ENCODE measurements at places on chromosomes 16 and 17.
A peak's percentile ranks its signal among the peaks of the same experiment; 100 is the strongest.

- no peak for DNase-seq
Observed at GRCh38 chr16:70759666-70760065, 41.3 kb downstream of the VAC14 start.

GRCh38 chr17:9512323-9513168 is 63.1 kb downstream of the STX8 start:
- DNase-seq = peak; percentile 28

DNA sequence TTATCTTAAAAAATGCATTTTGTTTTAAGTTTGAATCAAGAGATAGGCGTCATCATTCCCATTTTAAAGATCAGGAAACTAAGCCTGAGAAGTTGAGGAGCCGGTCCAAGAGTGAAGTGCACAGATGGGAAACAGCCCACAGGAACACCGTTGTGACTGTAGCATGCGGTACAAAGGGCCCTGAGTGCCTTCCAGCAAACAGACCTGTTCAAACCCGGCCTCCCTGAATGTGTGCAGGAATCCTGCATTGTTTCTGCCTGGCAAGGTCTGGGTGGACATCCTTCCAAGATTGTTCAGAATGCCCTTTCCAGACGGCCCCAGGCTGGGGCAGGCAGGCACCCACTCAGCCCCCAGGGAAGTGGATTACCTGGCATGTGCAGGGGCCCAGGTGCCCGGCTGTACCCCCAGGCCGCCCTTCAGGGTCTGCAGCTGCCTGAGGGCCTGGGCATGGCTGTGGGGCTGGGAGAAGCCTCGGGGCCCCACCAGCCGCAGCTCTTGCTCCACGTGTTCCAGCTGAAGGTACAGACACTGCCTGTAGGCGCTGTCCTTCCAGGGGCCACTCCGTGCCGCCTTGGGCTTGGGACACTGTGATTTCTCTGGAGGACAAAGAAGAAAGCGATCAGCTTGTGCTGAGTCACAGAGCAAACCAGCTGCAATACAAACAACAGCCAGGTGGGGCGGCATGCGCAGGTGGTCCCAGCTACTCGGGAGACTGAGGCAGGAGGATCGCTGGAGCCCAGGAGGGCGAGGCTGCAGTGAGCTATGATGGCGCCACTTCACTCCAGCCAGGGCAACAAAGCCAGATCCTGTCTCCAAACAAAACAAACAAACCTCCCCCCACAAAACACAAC is 45.0 kb upstream of the GCSH start:
- DNase-seq = no peak

- no peak for DNase-seq
Observed at GRCh38 chr17:9346296-9346926, 229.2 kb downstream of the STX8 start.

DNA sequence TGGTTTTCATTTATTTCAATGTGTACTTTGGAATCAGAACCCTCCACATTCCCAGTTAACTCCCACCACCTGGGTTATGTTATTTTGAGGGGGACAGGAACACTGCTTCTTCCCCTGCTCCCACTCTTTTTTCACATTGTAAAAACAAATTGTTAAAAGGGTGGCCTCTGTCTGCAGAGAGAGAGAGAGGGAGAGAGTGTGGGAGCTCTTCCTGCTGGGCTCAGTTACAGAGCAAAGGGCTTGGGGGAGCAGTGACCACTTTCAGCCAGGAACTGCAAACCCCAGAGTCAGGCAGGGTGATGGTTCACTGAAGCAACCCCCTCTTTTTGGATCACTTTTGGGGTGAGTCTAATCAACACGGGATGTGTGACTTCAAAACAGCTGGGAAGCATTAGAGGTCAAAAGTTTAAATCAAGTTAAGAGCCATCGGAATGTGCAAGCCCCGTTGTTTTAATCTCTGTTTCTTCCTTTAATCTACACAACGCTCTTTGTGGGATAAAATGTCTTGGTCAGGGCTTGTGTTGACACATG is 577.0 kb upstream of the CDH11 start:
- no peak for DNase-seq

GRCh38 chr16:1426734-1427471 is 4.0 kb upstream of the PERCC1 start:
- no peak for DNase-seq

- DNase-seq = no peak
Observed at GRCh38 chr17:72359811-72360210, 239.0 kb downstream of the SOX9 start.

GRCh38 chr17:73872816-73873215 is 228.6 kb upstream of the SDK2 start:
- DNase-seq = no peak

DNA sequence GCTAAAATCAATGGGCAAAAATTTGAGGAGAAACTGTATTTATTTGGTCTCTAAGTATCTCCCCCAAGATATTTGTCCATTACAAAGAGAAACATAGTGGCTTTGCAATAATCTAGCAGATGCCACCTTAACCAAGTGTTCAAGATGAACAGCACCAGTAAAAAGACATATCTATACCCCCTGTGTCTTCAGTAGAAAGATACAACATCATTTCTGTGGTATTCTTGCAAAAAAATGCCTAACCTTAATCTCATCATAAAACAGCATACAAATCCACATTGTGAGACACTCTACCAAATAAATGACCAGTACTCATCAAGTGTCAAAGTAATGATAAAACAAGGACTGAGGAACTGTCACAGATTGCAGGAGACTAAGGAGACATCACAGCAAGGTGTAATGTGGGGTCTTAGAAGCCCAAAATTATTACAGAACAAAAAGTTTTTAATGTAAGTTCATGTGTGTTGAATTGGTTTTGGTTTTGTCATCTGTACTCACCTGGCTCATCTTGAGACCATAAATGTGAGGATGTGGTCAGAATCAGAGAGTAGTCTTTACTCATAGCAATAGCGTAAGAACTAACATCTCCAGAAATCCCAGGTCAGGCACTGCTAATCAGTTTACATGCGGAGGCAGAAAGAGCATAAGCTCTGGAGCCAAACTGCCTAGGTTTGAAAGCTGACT is 77.2 kb downstream of the AATF start:
- no peak for DNase-seq

- no peak for DNase-seq
Observed at GRCh38 chr16:85363881-85364280, 249.2 kb upstream of the GSE1 start.

DNA sequence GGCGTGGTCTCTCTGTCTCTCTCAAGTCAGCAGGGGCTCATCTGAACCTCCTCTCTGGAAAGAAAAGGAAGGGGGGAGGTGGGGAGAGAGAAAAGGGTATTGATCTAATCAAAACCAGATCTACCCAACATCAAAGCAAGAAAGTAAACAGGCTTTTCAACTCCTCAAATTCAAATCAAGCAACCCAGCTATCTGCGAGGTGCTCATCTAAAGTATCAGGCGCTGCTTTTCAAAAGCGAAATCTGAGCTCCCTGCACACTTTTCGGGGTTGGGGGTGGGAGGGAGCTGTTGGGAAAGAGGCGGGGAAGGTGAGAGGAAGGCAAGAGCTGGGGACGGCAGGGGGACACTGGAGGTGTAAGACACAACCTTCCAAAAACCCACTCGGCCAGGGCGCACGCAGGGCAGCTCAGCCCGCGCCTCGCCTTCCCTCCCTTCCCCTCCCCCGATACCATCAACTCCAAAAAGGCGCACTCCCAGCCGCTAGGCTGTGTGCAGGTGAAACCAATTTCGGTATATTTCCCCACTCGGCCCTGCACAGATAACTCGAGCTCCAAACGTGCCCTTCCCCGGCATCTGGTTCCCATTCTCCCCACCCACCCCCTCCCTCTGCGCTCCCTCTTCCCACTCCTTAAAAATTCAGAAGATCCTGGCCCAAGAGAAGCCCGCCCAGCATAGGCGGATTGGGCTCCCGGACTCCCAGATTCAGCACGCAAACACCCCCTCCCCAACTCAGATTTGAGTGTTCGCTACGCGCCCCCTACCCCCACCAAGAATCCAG is 2.6 kb downstream of the AXIN2 start:
- DNase-seq = no peak

DNA sequence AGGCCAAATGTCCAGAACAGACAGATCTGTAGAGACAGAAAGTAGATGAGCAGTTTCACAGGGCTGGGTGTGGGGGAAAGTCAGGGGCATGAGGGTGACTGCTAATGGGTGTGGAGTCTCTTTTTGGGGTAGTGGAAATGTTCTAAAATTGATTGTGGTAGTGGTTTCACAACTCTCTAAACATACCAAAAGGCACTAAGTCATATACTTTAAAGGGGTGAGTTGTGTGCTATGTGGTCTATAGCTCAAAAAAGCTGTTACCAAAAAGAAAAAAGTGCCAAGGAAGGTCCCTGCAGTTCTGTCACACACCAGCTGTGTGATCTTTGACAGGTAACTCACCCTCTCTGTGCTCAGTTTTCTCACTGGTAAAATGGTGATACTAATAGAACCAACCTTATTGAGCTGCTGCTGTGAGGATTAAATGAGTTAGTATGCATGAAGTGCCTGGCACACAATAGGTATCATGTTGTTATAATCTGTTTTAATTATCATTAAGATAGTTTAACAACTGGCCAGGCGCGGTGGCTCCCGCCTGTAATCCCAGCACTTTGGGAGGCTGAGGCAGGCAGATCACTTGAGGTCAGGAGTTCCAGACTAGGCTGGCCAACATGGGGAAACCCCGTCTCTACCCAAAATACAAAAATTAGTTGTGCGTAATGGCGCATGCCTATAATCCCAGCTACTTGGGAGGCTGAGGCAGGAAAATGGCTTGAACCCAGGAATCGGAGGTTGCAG is 10.3 kb downstream of the ITGAX start:
- DNase-seq = no peak

- no peak for DNase-seq
Observed at GRCh38 chr16:28172336-28172735, 39.4 kb downstream of the XPO6 start.

DNA sequence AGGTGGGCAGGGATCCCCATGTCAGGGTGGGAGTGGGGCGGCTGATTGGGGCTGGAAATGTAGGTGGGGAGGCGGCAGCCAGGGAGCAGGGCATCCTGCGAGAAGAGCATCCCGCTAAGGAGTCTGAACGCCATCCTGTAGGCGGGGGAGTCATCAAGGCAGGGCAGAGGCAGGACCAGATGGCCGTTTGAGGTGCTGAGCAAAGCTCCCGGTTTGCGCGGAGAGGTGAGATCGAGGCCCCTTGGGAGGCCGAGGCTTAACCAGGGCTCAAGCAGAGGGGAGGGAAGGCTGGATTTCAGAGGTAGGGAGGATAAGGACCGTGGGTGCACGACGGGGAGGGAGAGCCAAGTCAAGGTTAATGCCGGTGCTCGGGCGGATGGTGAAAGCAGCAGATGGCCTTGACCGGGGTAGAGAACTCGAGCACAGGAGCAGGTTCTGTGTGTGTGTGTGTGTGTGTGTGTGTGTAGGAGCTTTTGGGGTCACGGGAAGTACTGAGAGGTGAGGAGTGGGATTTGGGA is 472 bp upstream of the NME2 start:
- no peak for DNase-seq

GRCh38 chr17:80720610-80721577 is 176.3 kb downstream of the RPTOR start:
- peak; percentile 86 for DNase-seq

- no peak for DNase-seq
Observed at GRCh38 chr17:29621751-29622194, 939 bp downstream of the CORO6 start.

GRCh38 chr17:27446569-27447301 is 9.5 kb upstream of the KSR1 start:
- peak; percentile 52 for DNase-seq

- no peak for DNase-seq
Observed at GRCh38 chr17:8806926-8807550, 7.9 kb upstream of the MFSD6L start.

DNA sequence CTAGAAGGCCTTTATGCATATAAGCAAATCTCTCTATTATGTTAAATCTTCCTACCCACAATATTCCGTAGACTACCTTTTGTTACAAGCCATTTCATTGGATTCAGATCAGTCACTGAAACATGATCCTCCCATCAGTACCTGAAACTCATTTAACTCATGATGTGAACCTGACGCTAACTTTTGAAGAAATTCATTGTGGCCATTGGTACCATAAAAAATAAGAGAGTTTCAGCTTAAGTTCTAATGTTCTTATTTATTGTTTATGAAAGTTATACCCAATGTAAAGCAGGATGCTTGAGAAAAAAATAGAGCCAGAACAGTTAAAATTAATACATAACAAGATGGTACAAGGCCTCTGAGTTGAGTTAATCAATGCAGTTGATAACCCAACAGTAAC is 439.6 kb downstream of the KCNJ2 start:
- DNase-seq = no peak

DNA sequence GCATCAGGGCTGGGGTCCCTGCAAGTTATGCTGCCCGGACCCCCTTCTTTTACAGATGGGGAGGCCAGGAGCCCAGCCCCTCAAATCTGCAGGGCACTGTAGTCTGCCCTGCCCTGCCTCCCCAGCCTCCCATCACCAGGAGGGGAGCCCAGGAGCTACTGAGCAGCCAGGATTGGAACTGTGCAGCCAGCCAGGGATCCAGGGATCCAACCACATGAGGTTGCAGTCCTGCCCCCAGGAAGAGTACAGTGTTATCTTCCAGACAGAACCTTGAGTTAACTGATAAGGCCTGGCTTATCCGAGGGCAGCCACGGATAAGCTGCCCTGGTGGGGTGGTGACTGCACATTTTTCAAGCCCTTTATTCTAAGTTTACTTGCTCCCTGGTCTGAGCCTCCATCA is 11.4 kb upstream of the NDRG4 start:
- DNase-seq = no peak

DNA sequence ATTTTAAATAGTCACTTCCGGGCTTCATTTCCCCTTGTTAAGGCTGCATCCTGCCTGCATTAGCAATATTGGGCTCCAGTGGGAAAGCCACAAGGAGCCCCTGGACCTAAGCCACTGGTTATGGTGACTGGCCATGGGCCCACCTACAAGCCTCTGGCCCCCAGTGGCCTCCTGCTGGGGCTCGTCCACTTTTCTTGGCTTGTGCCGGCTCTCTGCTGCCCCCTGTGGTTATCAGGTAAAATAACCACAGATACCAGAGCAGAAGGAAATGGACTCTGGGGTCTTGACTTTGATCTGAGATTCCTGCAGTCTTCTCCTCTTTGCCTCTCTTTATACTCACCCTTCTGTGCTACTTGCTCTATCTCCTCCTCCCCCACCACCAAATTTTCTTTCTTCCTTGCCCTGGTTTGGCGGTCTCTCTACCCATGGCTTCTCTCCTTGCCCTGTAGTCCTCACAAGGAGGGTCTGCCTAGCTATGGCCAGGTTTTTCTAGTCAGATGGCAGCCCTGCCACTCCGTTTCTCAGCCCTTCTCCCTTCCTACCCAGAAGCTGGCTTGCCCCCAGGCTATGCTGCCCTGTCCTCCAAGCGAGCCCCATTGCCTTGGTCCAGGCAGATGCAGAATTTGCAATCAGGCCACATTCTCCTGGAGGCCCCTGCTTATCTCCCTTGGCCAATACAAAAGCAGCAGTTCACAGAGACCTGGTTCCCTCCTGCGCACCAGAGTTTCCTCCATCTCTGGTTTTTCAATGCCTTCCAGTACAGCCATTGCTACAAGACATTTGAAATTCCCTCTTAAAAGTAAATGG is 82.9 kb upstream of the RCVRN start:
- peak; percentile 25 for DNase-seq

GRCh38 chr16:66844342-66845079 is at the start of gene CA7:
Gene CA7 (plus strand): TSS chr16:66844414. CDS start chr16:66844488, 74 bp downstream.
- DNase-seq = no peak
